Osteoblast (primary cell): ENCODE measurements at places on chromosomes 12 and 14.
A peak's percentile ranks its signal among the peaks of the same experiment; 100 is the strongest.

GRCh38 chr12:45010059-45010458, 40.8 kb downstream of the DBX2 start:
- DNase-seq: no peak

- DNase-seq: no peak
Observed at GRCh38 chr14:68844210-68844545, 51.3 kb upstream of the ZFP36L1 start.

GRCh38 chr12:6534695-6534944, 303 bp downstream of the GAPDH start:
- DNase-seq: peak; percentile 90

DNA sequence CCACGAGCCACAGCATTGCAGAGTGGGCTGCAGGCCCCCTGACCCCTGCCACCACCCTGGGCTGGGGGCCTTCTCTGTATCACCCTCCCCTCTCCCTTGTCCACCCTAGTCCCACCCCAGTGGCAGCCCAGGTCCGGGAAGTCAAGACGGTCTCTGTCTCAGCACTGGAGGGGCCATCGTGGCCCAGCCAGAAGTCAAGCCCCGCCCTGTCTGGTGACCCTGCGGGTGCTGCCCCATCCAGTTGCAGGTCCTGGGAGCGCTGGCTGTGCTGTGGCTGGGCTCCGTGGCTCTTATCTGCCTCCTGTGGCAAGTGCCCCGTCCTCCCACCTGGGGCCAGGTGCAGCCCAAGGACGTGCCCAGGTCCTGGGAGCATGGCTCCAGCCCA, 2.7 kb downstream of the PLD4 start:
- DNase-seq: peak; percentile 78

GRCh38 chr14:54330876-54331275, 65.9 kb upstream of the CDKN3 start:
- DNase-seq: no peak

DNA sequence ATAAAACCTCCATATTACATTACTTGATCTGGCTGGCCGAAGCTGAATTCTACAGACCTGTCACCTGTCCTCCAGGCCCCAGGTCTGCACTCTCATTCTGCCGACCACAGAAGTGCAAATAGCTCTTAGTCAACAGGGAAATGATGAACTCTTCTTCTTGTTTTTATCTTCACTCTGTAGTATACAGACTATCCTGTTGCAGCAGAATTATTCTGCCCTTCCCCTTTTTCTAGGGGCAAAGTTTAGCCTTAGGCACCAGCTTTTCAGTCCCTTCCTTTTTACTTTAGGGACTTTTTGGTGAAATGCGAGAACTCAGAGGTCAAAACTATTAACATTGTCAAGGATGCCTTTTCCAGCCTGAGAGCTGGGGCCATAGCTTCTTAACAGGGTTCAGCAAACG, 229.6 kb upstream of the EGLN3 start:
- no peak for DNase-seq

- DNase-seq: peak; percentile 87
Observed at GRCh38 chr14:35406506-35407305, 2.2 kb upstream of the NFKBIA start.

- no peak for DNase-seq
Observed at GRCh38 chr12:24081606-24082005, 132.1 kb upstream of the SOX5 start.

GRCh38 chr12:13046964-13047363, 2.8 kb downstream of the FAM234B start:
- DNase-seq: no peak

DNA sequence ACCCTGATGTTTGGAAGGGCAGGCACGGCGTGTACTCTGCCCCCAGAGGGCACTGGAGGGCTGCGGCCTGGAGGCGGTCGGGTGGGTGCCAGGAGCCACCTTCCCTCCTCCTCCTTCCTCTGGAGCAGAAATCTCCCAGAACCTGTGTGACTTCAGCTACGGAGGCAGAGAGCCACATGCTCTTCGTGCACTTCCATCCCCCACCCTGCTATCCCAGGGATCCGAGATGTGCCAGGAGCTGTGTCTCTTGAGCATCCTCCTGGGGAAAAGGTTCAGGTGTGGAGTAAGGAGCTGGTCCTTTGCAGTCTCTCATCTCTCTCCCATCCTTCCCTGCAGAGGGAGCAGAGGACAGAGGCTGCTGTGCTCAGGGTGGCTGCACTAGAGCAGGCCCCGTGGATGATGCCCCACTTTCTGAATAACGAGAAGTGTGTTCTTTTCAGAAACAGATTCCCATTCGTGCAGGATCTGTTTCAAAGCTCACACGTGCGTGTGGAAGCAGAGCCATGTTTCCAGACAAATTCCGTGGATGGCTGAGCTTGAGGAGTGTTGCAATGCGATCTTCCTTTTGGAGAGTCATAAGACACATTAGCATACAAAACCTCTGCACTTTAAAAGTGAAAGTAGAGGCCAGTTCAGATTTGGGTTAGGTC, 162.9 kb downstream of the ADGRD1 start:
- peak; percentile 55 for DNase-seq

- DNase-seq: no peak
Observed at GRCh38 chr12:116353958-116354357, 76.5 kb upstream of the MED13L start.

DNA sequence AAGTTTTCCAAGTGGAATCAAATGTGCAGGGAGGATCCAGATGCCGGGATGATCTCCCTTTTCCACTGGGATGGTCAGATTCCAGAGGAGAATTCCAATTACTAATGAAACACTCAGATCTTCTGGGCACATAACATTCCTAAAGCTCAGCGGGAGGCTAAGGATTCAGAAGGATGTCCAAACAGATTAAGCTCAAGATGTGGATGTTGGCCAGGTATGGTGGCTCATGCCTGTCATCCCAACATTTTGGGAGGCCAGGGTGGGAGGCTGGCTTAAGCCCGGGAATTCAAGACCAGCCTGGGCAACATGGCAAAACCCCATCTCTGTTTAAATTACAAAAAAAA, 62.0 kb upstream of the PNMA1 start:
- DNase-seq: no peak

DNA sequence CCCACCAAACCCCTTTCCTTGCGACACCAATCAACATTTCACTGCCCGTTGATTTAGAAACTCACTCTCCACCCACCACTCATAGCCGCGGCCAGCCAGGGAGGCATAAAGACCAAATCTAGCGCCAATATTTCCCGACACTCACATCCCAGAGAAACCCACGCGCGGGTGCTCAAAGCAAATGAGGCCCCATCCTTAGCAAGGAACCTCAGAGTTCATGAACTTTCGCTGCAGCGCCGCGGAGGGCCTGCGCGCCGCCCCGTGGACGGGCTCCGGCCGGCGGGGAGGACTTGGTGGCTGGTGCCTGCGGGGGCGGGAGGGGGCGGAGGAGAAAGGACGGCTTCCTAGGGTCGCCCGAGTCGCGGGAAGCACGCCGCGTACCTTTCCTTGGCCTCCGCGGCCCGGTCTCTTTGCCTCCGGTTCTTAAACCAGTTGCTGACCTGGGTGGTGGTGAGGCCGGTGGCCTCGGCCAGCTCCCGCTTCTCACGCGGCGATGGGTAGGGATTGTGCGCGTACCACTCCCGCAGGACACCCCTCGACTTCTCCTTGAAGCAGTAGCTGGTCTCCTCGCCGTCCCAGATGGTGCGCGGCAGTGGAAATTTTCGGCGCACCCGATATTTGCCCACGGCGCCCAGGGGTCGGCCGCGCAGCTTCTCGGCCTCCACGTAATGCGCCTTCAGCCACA, 886 bp downstream of the SIX1 start:
- peak; percentile 88 for DNase-seq

- no peak for DNase-seq
Observed at GRCh38 chr14:77230914-77231313, 40.1 kb downstream of the NGB start.

GRCh38 chr12:7005311-7005710, 13.0 kb downstream of the LPCAT3 start:
- no peak for DNase-seq

- DNase-seq: no peak
Observed at GRCh38 chr12:32618115-32618514, 61.0 kb upstream of the DNM1L start.

DNA sequence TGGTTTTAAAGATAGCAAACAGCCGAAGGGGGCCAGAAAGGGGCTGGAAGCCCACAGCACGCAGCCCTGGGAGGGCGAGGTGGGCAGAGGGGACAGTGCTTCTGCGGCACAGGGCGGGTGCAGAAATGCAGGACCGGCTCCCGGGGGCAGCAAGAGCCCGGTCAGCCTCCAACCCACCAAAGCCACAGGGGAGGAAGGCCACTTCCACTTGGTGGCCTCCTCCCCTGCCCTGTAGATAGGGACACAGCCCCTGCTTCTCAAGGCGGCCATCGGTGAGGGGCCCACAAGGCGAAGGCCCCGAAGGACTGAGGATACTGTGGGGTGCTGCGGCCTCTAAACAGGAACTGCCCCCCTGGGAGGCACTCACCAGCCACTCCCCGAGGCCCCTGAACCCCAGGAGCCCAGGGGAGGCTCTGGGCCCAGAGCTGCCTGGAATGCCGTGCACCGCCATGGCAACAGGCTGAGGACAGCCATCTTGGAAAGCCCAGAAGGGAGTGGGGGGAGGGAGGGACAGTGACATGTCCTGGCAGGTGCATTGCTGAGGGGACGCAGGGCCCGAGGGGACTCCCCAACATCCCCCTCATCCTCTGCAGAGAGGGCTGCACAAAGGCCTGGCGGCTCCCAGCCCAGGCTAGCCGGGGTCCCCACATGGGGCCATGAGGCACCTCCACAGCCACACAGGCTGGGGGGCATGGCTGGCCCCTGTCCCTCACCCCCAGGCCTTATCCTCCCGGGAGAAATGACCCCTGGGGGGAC, 114.7 kb downstream of the NCOR2 start:
- no peak for DNase-seq

DNA sequence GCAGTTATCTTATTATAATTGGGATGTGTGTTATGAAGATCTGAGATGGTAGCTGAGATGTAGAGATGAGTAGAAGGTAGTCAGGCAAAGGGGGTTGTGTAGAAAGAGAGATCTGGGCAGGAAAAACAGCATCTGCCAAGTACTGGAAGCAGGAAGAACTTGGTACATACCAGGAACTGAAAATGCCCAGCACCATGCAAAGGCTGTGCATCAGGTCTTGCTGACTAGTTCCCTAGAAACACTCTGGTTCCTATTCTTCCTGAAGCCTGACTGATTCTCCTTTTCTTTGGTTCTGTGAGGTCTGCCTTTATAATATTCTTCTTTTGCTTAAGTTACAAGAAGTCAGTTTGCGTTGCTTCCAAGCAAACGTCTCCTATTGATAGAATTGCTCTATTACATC, 6.7 kb upstream of the NFATC4 start:
- DNase-seq: no peak

DNA sequence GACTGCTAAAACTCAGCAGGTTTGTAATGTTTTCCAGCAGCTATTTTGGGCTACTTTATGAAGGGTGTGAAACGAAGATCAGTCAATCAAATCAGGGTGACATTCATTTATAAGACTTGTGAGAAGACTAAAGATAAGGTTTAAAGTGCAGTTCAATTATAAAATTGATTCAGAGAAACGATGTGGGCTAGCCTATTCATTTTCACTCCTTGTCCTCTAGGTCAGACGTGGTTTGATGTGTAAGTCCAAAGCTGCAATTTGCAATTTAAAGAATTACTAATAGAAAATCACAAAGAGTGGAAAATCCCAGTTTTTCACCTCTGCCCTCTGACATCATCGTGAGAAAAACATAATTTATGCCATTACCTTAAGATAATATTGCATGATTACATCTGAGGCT, 243.5 kb upstream of the NOVA1 start:
- no peak for DNase-seq

GRCh38 chr14:72978856-72979255, 48.0 kb downstream of the ZFYVE1 start:
- DNase-seq: no peak

DNA sequence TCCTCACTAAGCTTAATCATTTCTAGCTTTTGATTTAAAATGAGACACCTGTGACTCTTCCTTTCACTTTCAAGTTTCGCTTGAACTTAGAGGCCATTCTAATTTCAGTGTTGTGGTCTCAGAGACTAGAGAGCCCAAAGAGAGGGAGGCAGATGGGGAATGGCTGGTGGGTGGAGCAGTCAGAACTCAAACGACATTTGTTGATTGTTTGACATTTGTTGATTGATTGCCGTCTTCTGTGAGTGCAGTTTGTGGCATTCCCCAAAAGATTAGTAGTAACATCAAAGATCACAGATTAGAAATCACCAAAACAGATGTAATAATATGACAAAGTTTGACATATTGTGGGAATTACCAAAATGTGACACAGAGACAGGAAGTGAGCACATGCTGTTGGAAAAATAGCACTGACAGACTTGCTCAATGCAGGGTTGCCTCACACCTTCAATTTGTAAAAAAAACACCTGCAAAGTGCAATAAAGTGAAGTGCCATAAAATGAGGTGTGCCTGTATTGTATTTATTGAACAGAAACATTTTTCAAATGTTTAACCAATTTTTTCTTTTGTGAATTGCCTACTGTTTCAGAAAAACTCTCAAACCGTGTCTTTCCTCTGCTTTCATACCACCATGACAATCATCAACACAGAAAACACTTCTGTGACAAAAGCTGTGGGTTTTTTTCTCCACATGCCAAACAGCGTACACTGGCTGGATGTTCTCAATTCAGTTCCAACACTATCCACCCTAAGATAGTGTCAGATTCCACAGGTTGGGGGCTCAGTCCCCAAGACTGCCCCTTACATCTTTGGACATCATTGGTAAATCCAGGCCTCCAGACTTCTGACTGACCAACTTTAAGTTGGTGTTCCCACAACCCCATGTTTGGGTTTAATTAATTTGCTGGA, 376.3 kb upstream of the RGS6 start:
- DNase-seq: no peak

DNA sequence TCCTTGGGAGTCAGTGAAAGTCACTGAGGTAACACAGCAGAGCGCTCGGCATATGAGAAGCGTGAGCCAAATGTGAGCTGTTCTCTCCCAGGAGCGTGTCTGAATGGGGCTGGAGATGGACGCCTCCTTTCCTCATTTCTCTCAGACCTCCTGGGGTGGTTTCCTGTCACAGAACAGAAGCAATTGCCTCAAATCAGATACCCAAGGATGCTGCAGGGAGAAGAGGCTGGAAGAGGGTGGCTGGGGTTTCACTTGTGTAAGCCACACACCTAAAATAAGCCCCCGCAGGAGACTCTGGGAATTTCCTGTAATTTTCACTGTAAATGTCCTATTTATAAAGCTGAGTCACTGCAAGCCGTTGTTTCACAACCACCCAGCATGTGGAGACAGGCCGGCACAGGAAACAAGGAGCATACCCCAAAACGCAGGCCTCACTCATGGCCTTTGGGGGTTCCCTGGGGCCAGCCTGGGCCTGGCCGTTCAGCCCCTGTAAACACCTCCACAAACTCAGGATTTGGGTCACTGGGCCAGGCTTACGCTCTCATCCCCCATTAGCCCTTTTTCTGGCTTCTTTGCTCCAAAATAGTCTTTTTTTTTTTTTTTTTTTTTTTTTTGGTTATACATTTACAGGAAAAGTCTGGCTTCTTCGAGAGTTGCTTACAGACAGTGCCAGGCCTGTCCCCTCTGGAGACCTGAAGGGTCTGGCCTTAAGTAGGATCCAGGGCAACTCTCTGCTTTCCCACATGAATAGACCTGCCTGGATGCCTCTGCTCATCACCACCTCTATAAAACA, 55.3 kb downstream of the VCPKMT start:
- DNase-seq: peak; percentile 96
